Mammary microvascular endothelial cell (primary cell): ENCODE measurements at places on chromosomes 2 and 18. TPM values are rescaled to one million over a fixed set of nuclear protein-coding genes. Genes with fewer than 3 reads are reported as not detected.

Gene FBXO15
- total RNA-seq = not detected in 2 replicates

Gene RANBP2
- total RNA-seq = 39.6 and 45.6 TPM in 2 replicates

Gene SLC5A7
- not detected in 2 replicates for total RNA-seq

Gene NDC80
- 30.8 and 33.0 TPM in 2 replicates for total RNA-seq

Gene GCKR
- total RNA-seq = 0.34 and 3.7 TPM in 2 replicates

Gene DSG4
- not detected in 2 replicates for total RNA-seq

Gene CCDC141
- total RNA-seq = 0.13 and 0.44 TPM in 2 replicates

Gene ACVR1C
- not detected in 2 replicates for total RNA-seq

Gene SPEG
- total RNA-seq = 0.05 TPM in 1 of 2 replicates, not detected in the other

Gene CDH19
- total RNA-seq = not detected in 2 replicates

Gene KIF1A
- total RNA-seq = 0.13 TPM in 1 of 2 replicates, not detected in the other

Gene SPC25
- total RNA-seq = 18.6 and 18.8 TPM in 2 replicates

Gene MC5R
- not detected in 2 replicates for total RNA-seq

Gene ZSWIM2
- total RNA-seq = not detected in 2 replicates

Gene ARHGAP25
- 10.7 and 11.8 TPM in 2 replicates for total RNA-seq

Gene GPBAR1
- total RNA-seq = not detected in 2 replicates

Gene TXNDC9
- 76.9 and 93.3 TPM in 2 replicates for total RNA-seq
